NCI-H510A treated with DMSO at 0.1 percent for 48 hours (cell line): ENCODE measurements at places on chromosomes 3 and 15.
A peak's percentile ranks its signal among the peaks of the same experiment; 100 is the strongest.

- no peak for DNase-seq
These were observed 2.8 kb downstream of the PLSCR2 start for GRCh38 chr3:146466604-146467003.

DNA sequence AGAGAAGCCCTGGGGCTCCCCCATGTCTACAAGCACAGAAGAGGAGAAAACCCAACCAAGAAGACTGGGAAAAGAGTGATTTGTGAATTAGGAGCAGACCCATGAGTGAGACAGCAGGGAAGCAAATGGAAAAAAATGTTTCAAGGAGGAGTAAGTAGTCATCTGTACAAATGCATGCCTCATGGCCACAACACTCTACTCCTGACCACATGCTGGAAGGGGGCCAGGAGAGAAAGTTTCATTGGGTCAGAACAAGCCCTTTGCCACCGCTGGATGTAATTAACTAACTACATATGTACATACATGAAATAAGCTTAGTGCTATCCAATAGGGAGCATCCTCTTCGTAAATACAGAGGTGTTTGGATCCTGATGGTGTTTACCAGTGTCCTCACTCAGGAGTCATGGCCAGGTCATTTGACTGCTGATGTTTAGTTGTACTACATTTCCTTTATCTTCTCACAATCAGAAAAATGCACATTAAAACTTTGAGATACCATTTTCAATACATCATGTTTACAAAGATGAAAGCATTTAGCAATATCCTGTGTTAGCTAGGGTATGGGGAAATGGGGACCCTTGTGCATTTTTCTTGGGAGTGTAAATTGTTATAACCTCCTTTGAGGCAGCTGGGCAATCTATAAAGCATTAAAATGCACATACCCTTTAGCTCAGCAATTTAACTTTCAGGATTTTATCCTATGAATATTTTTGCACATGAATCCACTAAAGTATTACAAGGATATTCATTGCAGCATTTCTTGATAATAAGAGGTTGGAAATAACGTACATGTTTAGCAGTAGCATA, 27.1 kb downstream of the CLRN1 start:
- DNase-seq = no peak

DNA sequence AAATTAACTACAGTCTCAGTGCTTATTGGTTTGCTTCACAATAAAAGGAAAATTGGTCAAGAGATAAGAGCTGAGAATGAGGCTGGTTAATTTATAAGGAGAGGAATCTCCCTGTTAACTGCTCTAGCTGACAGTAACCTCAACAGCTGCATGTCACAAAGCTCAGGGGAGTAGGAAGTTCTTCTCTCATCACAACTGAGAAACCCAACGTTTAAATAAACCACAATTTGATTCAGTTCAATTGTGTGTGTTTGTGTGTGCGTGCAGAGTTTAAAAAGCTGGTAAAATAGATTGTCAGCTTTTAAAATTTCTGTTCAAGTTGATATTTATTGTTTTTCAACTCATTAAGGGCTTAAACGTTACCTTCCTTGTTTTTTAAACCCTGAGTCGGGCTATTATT, 3.5 kb upstream of the TGFBR2 start:
- no peak for DNase-seq

DNA sequence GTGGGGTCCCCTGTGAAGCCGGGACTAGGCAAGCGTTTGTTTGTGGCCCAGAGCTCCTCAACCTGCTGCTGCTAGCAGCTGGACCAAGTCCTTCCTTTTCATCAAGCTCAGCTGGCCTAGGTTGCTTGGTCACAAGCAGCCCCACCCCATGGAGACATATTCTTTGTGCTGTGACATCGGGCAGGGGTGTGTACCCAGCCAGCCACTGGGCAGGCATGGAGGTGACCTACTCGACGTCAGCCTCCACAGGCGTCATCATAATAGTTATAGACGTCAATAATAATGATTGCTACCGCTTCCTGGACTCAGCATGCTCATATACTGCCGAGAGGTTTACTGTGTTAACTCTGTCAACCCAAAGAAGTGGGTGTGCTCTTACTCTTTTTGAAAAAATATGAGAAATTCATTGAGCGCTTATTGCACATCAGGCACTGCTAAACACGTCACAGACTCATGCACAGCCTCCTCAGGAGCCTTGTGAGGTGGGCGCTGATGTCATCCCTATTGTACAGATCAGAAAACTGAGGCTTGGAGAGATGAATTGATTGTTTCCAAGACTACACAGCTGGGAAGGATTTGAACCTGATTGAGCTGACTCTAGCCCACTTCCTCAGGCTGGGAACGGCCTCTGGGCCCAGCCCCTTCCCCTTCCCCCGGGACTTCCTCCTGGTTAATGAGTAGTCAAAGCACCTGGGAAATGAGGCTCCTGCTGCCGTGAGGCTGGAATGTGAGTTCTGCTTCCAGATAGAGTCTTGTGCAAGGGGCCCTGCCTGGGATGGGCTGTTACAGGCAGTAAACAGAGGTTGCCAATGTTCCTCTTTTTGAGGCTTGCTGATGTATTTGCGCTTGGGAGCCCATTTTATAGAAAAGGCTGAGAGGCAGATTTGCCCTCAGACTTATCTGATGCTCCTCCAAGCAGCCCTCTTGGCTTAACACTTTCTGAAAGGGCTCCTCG, 16.2 kb downstream of the SLC6A6 start:
- DNase-seq = no peak

DNA sequence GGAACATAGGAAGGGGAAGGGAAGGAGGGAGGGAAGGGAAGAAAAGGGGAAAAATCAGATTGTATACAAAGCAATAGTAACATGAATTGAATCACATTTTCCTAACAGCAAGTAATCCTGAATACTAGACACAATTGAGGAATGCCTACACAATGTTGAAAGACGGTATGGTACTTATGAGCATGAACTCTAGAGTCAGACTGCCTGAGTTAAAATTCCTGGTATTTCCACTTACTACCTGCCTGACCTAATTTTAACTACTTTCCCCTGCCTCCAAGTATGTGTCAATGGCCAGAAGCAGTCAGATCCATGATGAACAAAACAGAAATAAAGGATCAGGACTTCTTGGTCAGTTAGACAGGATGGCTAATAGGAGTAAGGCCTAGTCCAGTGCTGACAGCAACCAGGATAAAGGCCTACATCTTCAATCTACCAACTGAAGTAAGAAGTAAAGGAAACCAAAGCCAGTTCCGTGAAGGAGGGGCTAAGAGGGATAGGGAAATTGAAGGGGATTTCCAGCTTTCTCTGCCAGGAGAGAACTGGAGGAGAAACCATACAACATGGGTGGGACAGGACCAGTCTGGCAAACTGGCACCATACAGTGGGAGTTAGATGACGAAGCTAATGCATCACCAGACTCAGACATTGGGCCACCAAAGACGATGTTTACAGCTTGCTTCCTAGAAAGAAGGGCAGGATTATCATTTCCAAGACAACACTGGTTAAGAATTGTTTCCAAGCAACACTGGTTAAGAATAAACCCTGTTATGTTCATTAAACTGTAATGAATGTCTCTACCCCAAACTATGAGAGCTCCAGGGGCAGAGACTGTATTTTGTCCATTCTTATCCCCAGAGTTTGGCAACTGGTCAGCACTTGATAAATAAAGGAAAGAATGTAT, 151.6 kb upstream of the UBE2E2 start:
- DNase-seq = no peak

DNA sequence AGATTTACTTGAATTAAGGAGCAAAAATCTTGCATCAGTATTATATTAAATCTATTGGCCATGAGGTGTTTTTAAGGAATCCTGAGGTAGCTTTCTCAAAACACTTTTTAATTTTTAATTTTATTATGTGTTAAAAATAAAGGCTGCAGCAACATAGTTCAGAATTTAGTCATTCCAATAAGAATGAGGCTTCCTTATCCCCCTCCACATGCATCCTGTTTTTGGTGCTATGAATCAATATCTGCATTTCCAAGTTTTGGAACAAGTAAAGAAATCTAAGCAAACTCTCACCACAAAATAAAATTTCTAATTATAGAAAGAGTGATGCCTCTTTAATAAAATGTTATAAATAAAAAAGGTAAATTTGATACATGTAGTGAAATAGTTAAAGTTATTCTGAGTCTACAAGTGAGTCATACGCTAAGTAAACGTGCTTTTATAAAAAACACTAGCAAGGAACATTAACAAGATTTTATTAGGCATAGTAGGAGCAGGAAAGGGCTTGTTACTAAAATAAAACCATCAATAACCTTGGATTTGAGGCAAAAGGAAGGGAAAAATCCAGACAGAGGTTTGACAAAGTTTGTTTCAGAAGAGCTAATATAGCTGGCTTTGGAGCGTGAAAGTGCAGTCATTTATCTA, 1218.0 kb downstream of the NSUN3 start:
- no peak for DNase-seq

DNA sequence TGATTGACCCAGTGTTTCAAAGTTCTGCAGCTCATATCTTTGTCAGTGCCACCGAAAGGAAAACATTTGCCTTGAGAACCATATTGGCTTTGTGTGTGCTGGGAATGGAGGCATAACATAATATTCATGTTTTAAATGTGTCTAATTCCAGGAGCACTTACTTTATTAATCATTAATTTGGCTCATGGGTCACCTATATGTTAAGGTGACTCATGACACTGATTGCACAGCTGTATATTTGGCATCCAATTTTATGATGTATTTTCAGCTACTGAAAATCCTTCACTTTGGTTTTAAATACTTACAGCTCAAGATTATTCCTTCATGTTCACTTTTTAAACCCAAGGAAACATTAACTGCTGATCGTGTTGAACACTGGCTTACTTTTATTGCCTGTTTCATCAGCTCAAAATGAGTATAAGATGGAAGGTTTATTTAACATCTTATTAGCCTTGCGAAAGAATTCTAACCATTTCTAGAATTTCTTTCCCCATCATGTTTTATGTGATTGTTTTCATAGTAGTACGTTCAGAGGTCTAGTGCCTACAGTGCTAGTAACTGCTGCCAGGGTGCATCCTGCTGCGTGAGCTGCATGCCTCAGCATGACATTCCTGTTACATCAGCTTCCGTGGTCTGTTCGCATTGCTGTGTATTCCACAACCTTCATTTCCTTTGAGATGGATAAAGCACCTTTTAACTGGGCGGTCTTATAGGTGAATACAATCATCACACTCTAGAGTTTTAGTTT, 63.7 kb downstream of the LRCH3 start:
- DNase-seq = no peak

- no peak for DNase-seq
These were observed 134.2 kb downstream of the VGLL3 start for GRCh38 chr3:86856711-86857110.

DNA sequence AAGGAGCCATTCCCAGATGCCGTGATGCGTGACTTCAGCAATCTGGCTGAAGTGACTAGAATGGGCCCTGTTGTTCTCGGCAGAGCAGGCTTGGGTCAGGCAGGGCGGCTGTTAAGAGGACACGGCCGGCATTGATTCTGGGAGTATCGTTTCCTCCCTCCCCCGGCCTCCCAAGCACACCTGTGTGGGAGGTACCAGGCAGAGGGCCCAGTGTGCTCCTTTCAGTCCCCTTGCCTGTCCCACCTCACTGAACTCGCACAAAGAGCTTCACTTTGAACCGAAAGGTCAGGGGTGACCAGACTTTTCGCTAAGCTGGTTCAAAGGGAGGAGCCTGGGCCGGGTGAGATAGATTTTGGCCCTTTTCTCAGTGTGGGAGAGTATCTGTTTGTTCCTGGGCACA, 92.7 kb downstream of the CEMIP start:
- DNase-seq = no peak

DNA sequence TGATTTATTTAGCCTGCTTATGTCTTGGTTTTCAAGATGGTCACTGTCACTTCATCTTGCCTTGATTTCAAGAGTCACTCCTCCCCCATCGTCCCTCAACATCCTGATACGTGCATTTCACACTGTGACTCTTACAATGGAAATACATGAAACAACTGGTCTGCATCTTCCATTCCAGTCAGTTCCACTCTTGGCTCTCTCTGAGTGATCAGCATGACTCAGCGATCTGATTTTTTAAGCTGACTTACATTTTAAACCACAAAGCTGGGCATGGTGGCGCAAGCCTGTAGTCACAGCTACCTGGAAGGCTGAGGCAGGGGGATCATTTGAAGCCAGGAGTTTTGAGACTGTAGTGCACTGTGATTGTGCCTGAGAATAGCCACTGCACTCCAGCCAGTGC, 271.2 kb upstream of the ROPN1 start:
- peak; percentile 9 for DNase-seq

DNA sequence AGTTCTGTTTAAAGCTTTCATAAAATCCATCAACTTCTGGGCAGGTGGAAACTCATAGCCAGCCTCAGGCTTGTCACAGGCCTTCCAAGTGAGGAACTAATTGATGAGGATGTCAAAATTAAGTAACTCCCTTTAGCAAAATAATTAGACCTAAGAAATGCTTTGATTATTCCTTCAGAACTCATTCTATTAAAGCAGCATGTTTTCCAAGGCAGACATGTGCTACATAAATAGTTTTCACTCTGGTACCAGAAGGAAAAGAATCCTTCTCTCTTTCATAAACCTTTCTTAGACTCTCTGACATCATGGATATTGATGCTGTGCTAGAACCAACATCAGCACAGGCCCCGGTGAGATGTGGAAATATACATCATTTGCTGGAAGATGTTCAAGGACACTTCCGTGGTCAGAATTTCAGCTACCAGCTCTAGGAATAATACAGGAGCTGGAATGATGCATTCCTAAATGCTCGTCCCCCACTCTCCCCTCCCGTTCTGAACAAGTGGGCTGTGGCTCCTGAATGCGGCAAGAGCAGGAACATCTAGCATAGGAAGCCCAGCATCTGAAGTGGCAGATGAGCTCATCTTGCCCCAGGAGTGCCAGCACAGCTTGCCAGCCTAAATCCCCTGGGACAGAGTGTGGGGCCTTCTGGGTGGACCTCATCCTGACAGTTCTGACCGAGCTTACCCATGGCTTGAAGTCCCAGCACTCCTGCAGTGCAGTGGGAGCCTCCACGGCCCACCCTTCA, 82.4 kb downstream of the WWTR1 start:
- no peak for DNase-seq

- DNase-seq = peak; percentile 4
These were observed 897 bp downstream of the RAD54L2 start for GRCh38 chr3:51539291-51539941.
